ENCODE measurements at places on chromosomes 6 and 20.

GRCh38 chr6:111589366-111589765, 16.3 kb downstream of the TRAF3IP2 start:
- DNase-seq: no peak

DNA sequence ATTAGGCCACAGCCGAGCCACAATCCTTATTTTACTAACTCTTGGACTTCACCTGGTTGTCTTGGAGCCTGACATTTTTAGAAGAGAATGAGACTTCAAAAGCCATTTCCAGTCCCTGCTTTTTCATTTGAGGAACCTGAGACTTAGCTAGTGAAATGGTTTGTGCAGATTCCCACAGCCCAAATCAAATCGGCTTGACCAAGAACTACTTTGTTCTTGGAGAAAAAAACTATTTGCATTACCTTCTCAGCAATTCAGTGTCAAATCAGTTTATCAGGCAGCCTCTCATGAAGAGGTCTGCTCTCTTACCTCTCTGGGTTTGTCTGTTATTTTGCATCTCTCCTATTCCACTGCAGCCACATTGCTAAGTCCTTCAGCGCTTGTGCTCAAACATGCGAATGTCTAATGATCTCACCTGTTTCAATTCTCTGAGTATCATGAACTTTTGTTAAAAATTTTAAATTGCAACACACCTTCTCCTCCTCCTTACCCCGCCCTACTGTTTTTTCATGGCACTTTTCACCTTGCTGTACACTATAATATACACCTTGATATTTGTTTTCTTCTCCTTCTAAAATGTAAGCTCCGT, 573 bp upstream of the IFNGR1 start:
- DNase-seq: no peak

DNA sequence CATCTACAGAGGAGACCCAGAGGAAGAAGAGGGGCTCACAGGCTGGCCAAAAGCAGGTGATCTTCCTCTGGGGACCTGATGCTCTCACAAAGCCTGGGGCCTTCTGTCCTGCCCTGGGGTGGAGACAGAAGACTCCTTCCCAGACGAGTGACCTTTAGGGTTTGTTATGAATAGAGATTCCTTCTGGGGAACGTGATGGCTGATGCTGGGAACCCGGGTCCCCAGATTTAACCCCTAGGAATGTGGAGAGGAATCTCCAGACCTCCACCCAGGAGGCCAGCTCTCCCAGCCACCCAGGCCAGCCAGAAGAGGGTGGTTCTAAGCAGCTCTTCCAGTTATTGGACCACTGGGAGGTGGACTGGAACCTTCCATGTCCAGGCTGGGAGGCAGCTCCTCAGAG, 16.8 kb upstream of the CCN5 start:
- no peak for DNase-seq

DNA sequence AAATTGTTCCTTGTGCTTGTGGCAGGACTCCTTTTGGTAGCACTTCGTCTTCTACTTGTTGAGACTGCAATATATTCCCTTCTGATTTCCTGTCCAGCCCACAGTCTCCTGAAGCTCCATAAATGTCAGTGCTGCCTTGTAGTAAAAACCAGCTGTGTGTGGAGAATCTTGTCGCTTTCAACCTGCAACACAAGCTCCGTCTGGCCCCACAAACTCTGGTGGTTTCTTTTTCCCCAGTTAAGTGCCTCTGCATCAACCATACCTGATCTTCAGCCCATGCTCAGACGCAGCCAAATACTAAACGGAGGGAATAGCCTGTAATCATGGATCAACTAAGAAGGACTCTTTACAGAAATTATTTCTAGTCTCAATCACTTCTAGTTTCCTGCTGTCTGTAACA, 1133.3 kb upstream of the ADGRB3 start:
- no peak for DNase-seq

GRCh38 chr6:111804627-111805235, 68.5 kb downstream of the FYN start:
- DNase-seq: no peak

DNA sequence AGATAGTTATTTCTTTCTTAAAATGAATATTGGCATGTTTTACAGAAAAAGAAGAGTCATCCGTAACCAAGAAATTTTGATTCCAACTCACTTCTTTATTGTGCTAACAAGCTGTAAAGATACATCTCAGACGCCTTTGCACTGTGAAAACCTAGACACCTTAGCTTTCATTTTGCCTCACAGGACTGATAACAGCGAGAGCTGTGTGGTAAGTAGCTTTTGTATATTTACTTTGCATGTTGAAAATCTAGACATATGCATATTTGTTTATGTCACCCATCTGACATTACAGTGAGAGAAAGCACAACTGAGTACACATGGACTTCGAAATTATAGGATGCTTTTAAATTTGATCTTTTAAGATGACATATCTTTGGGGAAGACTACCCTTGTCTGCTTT, 64.7 kb downstream of the CCN2 start:
- no peak for DNase-seq

- DNase-seq: no peak
Measured at GRCh38 chr6:44800171-44800783, 412.8 kb downstream of the CDC5L start.

DNA sequence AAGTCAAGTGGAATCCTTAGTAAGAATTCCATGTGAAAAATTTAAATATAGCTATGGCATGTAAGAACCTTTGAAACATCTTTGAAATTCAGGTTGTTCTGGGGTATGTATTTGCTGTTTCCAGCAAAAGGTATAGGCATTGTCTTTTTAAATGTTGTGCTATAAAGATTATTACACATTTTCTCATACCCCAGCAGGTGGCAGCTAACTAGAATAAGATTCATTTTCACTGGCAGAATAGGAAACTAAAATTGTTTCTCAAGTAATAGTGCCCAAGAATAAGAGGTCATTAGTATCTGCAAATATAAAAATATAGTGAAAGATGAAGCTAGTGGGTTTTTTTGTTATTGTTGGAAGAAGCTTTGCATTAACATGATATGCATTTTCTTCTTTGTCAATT, 1.8 kb downstream of the GRIK2 start:
- DNase-seq: no peak

DNA sequence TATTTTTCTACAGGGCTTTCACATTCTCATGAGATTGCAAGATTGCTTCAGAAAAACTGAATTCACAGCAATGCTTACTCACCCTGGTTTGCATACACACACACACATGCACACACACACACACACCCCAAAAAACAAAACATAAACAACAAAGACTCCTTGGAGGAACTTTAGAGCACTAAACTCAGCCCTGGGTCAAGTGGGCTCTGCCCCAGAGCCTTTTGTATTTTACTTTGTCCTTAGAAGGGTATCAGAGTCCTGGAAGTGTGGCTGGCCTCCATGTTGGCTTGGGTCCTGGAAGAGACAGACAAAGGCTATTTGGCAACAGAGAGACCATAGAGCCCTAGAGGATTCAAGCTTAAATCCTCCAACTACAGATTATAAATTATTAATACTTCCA, 8.0 kb upstream of the CST9 start:
- no peak for DNase-seq

GRCh38 chr6:128271011-128271410, 249.4 kb downstream of the PTPRK start:
- no peak for DNase-seq

- no peak for DNase-seq
Measured at GRCh38 chr20:38811769-38812168, 6.3 kb downstream of the PPP1R16B start.

- DNase-seq: no peak
Measured at GRCh38 chr6:101001012-101001411, 119.9 kb upstream of the ASCC3 start.

DNA sequence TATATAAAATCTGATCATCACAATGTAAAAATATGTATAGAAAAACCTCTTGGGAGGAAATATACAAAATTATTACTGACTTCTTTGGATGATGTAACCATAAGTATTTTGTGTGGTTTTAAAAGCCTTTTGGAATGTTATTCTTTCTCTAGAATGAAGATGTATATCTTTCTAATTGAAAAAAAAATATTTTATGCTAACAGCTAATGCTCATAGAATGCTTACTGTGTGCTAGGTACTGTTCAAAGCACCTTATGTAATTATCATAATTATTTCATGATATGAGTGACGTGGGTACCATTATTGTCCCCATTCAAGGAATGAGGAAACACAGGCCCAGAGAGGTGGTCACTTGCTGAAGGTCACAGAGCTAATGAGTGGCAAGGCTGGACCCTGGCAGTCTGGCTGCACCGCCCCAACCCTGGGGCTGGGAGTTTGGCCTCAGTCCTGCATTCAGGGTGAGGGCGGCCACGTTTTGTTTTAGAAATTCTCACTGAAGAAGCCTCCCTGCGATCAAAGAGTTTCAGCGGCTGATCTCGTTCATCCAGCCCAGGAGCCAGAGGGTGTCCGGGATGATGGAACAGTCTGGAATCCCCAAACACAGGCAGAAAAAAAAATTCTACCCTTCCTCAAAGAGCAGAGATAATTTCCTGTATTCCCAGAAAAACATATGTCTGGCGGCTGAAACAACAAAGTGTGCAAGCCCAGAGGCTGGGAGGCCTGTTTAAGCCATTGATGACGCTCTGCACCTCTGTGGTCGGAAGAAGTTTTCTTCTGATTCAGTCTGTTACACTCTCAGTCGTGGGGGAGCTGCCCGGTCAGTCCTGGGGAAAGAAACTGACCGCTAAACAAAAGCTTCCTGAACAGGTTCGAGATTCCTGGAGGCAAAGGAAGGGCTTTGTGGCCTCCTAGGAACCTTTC, 37.3 kb downstream of the TFEB start:
- DNase-seq: no peak

- no peak for DNase-seq
Measured at GRCh38 chr6:7891078-7891872, 19.3 kb downstream of the TXNDC5 start.

GRCh38 chr20:35121186-35121585, 25.9 kb downstream of the EDEM2 start:
- DNase-seq: no peak

GRCh38 chr6:1473166-1473565, 83.8 kb downstream of the FOXF2 start:
- DNase-seq: no peak

DNA sequence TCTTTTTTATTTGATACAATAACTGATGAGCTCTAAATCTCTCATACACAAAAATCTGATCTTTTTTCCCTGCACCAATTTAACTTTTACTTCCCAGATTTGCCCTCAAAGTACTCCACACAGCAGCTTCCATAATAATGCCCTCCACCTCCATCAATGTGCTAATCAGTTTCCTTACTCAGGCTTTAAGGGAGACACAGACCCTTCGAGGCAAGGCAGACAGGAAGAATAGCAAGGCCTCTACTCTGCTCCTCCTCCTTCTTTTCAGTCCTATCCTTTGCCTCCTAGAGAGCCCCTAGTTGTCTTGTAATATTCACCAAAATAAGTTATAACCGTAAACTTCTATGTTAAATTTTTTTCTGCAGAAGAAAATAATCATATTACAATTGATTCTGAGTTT, 444.9 kb upstream of the RNF217 start:
- DNase-seq: peak; percentile 7

DNA sequence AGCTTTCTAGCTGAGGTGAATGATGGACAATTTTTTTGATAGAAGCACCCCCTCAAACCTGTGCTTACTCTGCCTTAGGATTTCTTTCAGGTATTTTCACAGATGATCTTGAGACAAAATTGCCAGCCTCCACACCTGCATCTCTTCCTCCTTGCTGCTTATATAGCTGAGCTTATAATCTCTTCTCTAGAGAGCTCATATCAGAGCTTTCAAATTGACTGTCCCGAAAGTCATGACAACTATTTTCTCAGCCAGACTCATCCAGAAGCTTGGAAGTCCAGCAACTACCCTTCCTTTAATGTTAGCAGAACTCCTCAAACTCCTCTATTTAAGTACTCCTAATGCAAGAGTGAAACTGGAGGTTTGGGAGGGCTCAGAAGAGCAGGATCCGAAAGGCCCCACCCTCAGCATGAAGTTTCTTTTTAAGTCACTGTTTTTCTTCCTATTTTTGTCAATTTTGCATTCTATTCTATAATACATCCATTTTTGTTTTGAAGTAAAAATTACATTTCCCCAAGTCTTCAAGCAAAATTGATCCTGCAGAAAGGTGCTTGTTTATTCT, 12.7 kb downstream of the CGA start:
- DNase-seq: no peak

DNA sequence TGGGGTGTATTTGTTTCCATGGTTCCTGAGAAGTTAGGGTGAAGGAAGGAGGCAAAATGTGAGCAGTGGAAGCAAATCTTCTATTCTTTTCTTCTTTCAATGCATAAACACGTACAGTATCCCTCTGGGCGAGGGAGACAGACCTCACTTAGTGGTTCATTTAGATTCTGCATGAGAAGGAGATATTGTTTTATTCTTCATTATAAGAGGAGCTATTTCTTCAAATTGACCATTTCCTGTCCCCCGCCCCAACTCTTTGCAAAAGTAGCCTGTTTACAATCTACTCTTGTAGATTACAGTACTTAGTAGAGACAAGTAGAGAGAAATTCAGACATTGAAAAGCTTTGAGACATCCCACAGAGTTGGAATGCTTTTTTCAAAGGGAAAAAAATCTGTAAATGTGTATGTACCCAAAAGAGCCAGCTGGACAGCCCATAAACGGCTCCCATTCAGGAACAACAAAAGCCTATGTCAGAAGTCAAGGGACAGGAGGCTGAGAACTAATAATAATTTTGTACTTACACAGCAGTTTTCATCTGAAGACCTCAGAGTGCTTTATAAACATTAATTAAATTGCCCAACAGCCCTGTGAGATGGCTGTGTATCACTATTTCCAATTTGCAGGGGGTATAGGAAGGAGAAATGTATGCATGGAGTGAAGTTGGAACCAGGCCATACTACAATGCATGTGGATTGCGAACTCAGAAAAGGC, 23.9 kb downstream of the CD83 start:
- DNase-seq: no peak

DNA sequence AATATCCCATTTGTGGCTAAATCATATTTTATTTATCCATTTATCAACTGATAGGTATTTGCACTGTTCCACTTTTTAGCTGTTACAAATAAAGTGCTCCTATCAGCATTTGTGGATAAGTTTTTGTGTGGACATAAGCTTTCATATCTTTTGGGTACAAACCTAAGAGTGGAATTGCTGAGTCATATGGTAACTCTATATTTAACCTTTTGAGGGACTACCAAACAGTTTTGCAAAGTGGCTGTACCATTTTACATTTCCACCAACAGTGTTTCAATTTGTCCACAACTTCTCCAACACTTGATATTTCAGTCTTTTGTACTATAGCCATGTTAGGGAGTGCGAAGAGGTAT, 23.6 kb upstream of the ECHDC1 start:
- no peak for DNase-seq

GRCh38 chr20:58045579-58045978, 182.9 kb downstream of the ANKRD60 start:
- DNase-seq: no peak
